ENCODE measurements at places on chromosomes 4 and X. TPM values are rescaled to one million over a fixed set of nuclear protein-coding genes. Genes with fewer than 3 reads are reported as not detected.

PRSS12 gene
- polyA plus RNA-seq, result 1.3 TPM

NXF2B gene
- not detected for polyA plus RNA-seq

CCSER1 gene
- polyA plus RNA-seq, result 0.35 TPM

CD38 gene
- 0.72 TPM for polyA plus RNA-seq

ADH1B gene
- 31.3 TPM for polyA plus RNA-seq

SPARCL1 gene
- 21.5 TPM for polyA plus RNA-seq

CLDN22 gene
- polyA plus RNA-seq, result 0.08 TPM

PPP3CA gene
- polyA plus RNA-seq, result 5.2 TPM

RRH gene
- 0.07 TPM for polyA plus RNA-seq

PHOX2B gene
- polyA plus RNA-seq, result not detected

ARX gene
- polyA plus RNA-seq, result not detected

All from esophagus (tissue), 2 donors.